ENCODE measurements at places on chromosomes 5 and 9. TPM values are rescaled to one million over a fixed set of nuclear protein-coding genes. Genes with fewer than 3 reads are reported as not detected.

DNA sequence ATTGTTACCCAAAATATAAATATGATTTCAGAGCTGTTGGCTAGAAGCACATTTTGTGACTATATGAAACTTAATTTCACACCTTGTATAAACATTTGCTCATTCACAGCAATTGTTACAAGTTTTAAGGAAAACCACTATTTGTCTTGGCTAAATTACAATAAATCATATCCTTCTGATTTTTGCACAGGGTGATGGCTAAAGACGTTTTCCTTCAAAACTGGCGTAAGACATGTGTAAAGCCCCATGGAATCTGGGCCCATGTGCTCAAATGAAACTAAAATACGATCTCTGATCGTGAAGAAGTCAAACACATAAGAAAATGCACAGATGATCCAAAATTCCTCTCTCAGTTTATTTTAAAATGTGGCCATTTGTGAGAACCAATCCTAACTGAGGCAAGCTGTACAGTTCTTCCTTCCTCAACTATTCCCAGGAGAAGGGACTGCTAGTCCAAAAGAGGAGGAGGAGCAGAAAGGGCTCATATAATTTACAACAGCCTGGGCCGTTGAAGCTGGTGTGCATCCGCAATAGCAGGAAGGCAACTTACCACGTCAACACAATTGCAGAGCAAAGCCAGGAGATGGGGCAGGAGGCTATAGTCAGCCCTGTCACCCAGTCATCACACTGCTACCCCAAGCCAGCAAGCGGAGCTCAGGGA is 98.4 kb downstream of the MED27 start:
- DNase-seq, result peak; percentile 63

DNA sequence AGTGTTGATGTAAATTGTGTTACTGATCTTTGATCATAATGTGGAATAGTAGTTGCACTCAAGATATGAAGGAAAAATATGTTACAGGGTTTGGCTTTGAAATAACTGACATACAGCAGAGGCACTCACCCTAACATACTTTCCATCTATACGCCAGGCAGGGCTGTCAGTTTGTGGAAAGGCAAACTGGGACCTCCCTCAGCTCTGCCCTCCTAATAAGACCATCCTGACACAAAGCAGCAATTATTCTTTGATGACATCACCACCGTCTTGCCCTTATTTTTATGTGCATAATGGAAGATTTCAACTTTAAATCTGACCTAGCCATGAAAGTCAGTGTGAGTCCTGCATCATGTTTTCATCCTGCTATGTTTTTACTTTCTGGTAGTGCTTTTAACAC is 42.9 kb downstream of the ITGA1 start:
- no peak for DNase-seq

DNA sequence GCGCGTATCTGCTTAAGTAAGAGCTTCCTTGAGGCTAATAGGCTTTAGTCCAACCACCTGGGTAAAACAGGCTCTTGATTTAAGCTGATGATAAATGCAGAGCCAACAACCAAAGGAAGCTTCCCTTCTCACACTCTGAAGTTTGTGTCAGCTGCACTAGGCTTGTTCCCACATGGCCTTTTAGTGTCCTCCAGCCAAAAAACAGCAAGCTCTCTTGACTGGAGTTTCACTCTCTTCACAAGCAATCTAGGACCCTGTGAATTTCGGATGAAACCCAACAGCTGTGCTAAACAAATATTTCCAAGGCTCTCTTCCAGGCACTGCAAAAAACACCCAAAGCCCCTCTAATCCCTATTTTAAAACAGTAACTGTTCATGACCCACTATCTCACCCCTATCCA is 63.9 kb downstream of the SAXO1 start:
- no peak for DNase-seq

- DNase-seq, result no peak
These were observed 11.2 kb downstream of the CCNI2 start for GRCh38 chr5:132758451-132758850.

- DNase-seq, result no peak
These were observed 32.5 kb upstream of the TIFAB start for GRCh38 chr5:135484674-135485086.

GRCh38 chr5:93330506-93330905 is 250.5 kb downstream of the NR2F1-AS1 start:
- no peak for DNase-seq

DNA sequence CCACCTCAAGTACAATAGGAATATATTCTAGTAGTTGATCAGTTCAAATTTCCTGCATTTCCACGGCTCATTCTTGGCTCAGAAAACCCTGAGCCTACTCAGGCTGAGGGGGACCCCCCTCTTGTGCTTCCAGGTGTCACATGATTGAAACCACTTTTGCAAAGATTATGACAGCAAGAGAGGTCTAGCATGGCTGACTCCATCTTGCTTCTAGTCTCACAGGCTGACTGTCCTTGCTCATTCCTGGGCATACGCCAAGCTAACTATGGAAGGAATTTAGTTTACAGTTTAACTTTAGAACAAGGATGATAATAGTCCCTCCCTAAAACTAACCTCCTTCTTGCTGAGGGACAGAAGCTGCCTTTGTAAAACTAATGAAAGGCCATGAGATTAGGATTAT is 154.1 kb downstream of the SNX18 start:
- DNase-seq, result no peak

DNA sequence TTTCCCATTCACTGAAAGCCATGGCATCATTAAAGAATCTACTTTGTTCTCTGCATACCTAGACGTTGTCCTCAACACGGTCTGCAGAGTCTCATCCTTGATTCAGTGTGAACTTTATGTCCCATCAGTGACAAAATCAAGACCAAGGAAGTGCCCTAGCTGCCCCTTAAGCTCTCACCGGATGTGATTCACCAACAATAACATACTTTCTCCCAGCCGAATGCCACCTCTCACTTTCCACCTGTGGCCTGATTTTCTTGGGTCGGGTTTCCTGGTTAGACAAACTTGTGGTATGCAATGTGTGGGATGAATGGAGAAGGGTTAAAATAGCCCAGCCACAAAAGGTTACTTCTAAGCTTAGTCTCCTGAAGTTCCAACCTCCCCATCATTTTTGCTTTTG is 145.3 kb upstream of the PAPPA start:
- no peak for DNase-seq

DNA sequence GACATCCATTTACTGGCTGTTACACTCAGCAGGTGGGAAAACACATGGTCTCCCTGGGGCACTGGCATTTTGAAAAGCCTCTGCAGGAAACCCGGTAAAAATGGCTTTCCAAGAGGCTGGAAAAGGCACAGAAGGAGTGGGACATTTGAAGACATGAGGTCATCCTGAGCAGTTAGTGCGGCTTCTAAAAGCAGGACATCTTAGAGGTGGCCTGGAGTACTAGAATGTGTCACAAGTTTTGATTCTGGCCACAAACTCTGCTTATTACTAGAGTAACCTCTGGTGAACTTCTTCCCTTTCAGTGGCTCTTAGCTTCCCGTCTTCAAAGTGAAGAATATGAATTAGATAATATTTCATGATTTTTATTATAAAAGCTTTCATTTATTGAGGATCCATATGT is 423.0 kb upstream of the BRINP1 start:
- no peak for DNase-seq

- no peak for DNase-seq
These were observed 43.6 kb upstream of the HRH2 start for GRCh38 chr5:175614223-175614815.

- no peak for DNase-seq
These were observed 16.1 kb upstream of the PRLR start for GRCh38 chr5:35246411-35246810.

GRCh38 chr5:129541051-129541450 is 81.0 kb downstream of the ADAMTS19 start:
- DNase-seq, result no peak

DNA sequence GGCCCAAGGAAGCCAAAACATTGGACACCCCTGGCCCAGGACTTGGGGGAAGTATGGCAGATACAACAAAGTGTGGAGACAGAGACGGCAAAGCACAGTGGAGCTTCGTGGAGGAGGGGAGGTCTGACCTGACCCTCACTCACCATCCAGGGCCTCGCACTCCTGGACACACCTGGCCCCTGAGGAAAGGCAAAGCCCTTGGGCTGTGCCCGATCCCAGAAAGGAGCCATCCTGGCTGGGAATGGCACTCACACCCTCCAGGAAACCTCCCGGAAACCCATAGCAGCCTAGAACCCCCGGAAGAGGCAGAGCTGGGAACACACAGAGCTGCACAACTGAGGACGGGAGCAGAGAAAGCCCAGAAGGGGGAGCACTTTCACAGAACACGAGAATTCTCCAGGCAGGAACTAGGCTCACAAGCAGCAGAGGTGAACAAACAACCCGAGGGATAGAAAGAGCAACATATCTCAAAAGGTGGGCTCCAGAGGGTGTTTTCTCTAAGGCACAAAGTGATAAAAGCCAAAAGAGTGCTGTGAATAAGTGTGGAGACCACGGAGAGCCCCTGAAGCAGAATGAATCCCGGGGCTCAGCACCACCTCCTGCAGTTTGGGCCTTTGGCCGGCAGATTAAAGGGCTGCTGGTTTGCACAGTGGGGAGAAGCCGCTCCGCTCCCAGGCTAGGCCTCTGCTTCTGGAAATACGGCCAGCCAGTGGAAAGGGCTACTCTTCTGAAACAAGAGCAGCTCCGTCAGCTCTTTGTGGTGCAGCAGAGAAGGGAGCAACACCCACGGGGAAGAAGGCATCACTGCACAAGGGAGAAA is 108.2 kb downstream of the UBE2R2 start:
- DNase-seq, result peak; percentile 61

GRCh38 chr9:85940275-85940831 is 593 bp upstream of the NAA35 start:
- DNase-seq, result no peak

DNA sequence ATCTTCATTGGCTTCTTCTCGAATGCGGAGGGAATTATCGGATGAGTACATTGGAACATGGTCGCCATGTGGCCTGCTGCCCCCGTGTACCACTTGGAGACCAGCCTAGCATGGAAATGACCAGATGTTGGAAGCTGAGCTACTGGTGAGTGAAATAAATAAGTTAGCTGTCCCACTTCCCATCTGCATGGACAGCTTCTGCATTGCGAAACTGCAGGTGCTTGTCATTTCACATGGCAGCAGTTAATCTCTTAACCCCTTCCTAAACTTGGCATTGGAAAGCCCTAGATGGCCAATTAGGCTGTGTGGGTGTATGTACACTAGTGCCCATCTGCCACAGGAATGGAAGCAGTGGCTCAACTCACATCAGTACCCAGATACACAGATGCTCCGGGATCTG is 246.6 kb upstream of the IL12B start:
- DNase-seq, result no peak

- DNase-seq, result no peak
These were observed 7.9 kb downstream of the SLC2A6 start for GRCh38 chr9:133470988-133471387.

- no peak for DNase-seq
These were observed 154.4 kb downstream of the GLIS3 start for GRCh38 chr9:4145482-4145881.

- no peak for DNase-seq
These were observed 415.3 kb downstream of the CETN3 start for GRCh38 chr5:89994266-89994665.

DNA sequence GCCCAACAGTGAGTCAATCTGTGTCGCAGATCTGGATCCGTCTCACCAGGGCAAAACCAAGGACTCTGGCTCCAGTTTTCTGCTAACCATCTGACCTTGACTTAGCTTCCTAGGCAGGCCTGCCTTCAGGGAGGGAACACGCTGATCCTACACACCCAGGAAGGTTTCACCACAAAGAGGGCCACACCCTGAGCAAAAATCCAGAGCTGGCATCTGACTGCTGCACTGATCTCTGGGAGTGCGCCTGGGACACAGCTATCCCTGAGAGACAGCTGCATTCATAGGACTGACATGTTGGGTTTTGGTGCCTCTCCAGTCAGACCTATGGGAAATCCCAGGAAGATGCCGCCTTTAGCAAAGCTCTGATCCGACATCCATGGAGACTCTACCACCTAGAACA is 47.5 kb downstream of the CDK5RAP2 start:
- DNase-seq, result no peak

DNA sequence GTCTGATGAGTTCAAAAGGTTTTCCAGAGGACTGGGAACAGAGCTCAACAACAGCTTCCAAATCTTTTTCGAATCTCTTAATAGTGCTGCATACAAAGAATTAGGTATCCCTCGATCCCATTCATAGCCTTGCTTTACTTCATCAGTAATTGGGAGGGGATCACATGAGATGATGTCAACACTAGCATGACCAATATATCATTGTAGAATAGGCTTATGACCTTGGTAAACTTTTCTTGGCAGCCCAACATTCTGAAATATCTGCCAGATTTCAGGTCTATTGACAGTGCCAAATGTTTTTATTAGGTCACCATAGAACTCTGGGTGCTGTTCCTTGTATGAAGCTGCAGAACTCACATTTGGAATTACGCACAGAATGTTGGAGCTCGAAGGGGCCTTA is 228.9 kb downstream of the FGF10 start:
- DNase-seq, result no peak

GRCh38 chr9:87844506-87844905 is 38.2 kb upstream of the SPATA31E1 start:
- DNase-seq, result no peak

DNA sequence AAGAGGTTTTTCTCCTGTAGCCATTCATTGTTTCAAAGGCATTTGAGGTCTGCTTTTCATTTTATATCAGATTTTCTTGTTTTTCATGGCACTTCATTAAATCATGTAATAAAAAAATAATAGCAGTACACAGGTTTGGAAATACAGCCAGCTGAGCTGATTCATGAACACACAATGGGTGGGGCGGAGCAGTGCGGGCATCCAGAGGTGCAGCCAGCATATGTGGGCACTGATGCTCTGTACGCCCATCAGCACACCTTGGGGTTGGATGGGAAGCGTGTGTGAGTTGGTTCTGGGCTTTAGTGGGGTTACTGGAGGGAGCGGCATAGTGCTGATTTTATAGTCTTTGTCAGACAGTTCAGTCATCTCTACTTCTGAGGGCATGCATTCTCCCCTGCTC is 54.2 kb upstream of the IRX4 start:
- no peak for DNase-seq

- DNase-seq, result no peak
These were observed 13.5 kb upstream of the MELK start for GRCh38 chr9:36559036-36559695.

GRCh38 chr5:157004893-157005551 is 42.0 kb upstream of the TIMD4 start:
- DNase-seq, result no peak

ANXA1 gene
- 525 TPM for total RNA-seq

SWI5 gene
- total RNA-seq, result 21.2 TPM

HAVCR1 gene
- total RNA-seq, result not detected

TBC1D13 gene
- 35.1 TPM for total RNA-seq

ARL14EPL gene
- total RNA-seq, result 0.58 TPM

LCN9 gene
- total RNA-seq, result not detected

FBP2 gene
- not detected for total RNA-seq

TOPORS gene
- total RNA-seq, result 16.2 TPM

PAIP1 gene
- total RNA-seq, result 81.6 TPM

FGF1 gene
- not detected for total RNA-seq

GADD45G gene
- 0.64 TPM for total RNA-seq

CD74 gene
- total RNA-seq, result 0.76 TPM

BSPRY gene
- not detected for total RNA-seq

BTNL3 gene
- not detected for total RNA-seq

MARVELD2 gene
- 7.1 TPM for total RNA-seq

BHMT gene
- total RNA-seq, result not detected

Data from endothelial cell of umbilical vein (primary cell).